ENCODE measurements at places on chromosomes 16 and 17.

DNA sequence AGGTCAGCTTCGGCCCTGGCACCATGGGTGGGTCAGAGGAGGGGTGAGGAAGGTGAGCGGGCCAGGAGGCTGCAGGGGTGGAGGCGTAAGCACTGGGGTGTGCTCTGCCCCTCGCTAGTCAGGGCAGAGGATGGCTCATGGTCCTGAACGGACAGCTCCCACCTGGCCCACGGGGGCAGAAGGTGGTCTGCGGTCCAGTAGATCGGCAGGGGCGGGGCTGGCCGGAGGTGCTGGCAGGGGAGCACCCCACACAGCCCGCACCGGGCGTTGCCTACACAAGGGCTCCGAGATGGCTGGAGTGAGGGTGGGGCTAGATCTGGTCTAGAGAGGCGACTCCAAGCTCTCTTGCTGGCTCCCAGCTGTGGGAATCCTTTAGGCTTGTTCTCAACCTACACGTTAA is 8.2 kb downstream of the NPTX1 start:
- no peak for DNase-seq

DNA sequence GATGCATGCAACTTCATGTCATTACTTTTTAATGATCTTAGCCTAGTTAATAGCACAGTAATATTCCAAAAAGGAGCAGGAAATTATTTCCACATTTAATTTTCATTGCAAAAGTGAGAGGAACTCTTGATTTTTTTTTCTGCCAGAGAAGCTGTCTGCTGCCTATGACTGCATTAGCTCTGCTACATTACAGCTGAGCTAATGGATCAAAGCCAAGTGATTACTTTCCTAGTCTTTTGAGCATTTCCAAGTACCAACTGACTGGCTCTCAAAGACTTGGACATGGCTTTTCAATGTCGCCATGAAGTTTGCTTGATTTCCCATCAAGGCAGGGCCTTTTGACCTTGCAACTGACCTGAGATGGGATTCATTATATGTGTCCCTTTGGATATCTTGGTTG is 356.6 kb upstream of the XYLT1 start:
- DNase-seq: no peak

GRCh38 chr16:22397464-22397863 is 23.0 kb upstream of the CDR2 start:
- DNase-seq: no peak

- no peak for DNase-seq
Measured at GRCh38 chr17:72587156-72587555, 466.3 kb downstream of the SOX9 start.

GRCh38 chr16:47141773-47142485 is 1.8 kb downstream of the NETO2 start:
- DNase-seq: no peak

- no peak for DNase-seq
Measured at GRCh38 chr16:59048876-59049275, 314.8 kb upstream of the GOT2 start.

GRCh38 chr17:29050176-29050575 is 7.2 kb downstream of the PIPOX start:
- DNase-seq: no peak

GRCh38 chr16:19284207-19284606 is 1.3 kb upstream of the CLEC19A start:
- no peak for DNase-seq

DNA sequence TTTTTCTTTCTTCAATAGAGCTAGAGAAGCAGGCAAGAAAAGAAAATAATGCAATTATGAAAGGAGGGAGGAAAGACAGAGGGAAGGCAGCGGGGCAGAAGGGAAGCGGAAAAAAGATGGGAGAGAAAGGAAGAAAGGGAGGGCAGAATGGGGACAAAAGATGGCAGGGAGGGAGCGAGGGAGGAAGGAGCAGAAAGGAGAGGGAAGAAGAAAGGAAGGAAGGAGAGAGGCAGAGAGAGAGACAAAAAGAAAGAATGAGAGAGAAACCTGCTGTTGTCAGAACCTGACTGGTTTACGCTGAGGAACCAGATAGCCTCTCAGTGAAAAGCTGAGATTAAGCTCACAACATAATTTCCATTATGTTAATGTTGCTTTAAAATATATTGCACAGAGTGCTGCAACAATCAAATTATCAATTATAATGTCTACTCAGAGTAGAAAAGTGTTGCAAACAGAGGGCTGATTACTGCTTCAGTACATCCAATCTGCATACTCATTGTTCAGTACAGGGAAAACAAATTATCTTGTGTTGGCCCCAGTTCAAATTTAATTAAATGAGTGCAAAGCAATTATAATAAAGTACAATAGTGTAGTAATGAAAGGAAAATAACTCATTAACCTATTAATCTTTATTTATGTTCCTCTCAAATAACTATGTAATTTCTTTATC is 32.0 kb upstream of the TOX3 start:
- no peak for DNase-seq

DNA sequence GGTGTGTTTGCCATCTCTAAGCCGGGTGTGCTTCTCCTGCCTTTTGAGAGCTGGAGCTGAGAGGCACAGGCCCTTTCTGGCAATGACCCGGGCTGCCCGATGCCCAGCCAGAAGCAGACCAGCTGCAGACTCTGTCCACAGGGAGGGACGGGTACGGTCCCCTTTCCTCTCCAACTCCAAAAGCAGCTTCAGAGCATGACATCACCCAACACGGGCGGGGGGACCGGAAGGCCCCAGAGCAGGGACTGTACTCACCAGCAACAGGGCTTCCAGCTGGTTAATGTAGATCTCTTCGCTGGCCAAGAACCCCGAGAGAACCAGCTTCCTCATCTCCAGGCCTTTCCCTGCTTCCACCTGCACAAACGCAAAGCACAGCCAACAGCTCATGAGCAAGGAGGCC is 79.4 kb downstream of the ABR start:
- no peak for DNase-seq

DNA sequence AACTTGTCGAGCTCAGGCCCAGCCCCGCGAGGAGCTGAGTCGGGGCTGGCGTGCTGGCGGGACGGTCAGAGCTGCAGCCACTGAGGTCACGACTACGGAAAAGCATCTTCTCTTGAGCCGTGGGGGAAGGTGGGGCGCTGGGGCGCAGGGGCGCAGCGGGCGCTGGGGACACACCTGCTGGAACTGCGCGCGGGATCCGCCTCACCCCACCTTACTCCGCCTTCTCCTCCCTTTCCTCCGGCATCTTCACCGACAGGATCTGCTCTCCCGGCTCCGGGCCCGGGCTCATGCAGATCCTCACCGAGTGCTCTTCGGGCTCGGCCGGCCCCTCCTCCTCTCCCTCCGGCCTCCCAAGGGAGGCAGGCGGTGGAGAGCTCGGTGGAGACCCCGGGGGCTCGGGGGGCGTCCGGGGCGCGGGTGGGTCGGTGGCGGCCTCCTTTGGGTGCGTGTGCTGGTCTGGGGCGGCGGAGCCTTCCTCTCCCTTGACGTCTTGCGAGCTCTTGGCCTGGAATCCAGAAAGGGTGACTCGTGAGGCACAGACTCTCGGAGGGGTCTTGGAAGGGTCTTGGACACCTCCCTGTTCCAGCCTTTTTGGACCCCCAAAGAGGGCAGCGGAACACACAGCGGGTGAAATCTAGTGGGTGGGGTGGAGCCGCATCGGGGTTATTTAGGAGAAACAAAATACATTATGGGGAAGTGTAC is 81.8 kb upstream of the KIFC3 start:
- DNase-seq: no peak

DNA sequence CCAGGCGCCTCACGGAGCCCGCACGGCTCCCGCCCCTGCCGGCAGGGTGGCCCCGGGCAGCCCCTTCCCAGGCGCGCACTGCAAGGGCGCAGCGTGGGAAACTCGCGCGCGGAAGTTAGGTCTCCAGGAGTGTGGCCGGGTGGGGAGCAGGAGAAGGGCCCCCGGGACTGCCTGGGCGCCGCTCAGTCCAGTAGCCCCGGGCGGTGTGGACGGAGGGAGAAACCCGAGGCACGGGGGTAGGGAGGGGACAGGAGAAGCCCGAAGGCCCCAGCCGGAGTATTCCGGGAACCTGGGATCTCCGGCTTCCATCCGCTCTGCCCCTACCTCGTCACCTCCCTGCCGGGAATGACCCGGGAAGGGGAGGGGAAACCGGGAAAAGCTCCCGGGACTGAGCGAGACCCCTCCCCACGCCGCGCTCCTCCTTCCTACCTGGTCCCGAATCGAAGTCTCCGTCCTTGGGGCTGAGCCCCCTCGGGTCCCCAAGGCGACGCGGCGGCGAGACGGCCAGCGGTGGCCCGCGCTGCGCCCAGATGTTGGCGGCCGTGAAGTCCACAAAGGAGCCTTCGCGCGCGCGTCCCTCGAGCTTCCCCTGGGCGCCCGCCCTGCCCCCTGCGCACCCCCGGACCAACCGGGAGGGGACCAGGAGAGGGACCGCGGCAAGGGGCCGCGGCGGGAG is 418 bp downstream of the SOCS3 start:
- DNase-seq: no peak

- DNase-seq: no peak
Measured at GRCh38 chr17:60695960-60696359, 18.3 kb downstream of the BCAS3 start.

DNA sequence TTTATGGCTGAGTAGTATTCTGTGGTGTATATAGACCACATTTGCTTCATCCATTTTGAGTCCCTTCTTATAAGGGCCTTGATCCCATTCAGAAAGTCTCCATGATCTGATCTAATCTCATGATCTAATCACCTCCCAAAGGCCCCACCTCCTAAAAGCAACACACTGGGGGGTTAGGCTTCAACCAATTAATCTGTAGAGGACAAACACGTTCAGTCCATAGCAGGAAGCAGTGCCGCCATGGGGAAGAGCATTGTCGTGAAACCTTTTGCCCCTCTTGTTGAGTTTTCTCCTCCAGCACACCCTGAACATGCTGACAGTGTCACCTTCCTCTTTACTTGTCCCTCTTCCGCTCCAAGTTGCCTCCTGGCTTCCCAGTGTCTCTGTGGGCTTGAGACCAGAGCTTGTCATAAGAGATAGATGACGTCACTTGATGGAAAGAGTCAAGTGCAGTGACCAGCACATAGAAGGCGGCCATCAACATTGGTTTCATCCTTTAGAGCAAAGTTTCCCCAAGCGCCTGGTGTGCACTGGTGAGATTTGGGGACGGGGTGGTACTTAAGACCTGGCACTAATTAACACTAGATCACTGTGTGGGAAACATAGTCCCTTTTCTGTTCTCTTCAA is 74.1 kb downstream of the PRKCB start:
- DNase-seq: no peak

- no peak for DNase-seq
Measured at GRCh38 chr17:32551186-32551955, 64.6 kb downstream of the CDK5R1 start.

- no peak for DNase-seq
Measured at GRCh38 chr16:50302472-50303005, 36.2 kb downstream of the ADCY7 start.

- DNase-seq: no peak
Measured at GRCh38 chr16:57500578-57501111, 14.4 kb upstream of the DOK4 start.

DNA sequence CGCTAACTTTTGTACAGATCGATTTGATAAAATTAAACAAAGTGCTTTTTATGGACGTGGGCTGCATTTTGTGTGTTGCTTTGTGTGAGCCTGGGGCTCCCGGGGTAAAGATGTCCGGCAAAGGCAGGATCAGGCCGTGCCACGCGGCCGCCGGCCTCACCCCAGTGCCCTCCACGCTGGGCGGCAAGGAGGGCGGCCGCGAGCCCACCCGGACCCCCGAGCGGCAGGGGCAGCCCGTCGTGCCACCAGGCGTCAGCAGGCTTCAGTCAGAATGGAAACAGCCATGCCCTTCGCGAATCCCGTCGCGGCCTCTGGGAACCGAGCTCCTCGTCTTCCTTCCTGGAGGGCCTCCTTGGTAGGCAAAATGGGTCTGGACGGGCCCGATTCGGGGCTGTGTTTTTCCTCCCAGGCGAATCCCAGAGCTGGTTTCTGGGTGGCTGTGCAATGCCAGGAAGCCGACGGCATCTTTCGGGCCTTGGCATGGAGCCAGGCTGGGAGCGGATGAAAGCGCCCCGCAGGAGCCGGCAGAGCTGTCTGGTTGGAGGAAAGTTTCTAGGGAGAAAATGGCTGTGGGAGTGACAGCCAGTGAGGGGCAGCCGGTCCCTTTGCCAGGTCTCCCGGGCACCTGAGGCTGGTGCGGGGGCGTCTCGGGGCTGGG is 5.5 kb downstream of the SOX8 start:
- DNase-seq: no peak

DNA sequence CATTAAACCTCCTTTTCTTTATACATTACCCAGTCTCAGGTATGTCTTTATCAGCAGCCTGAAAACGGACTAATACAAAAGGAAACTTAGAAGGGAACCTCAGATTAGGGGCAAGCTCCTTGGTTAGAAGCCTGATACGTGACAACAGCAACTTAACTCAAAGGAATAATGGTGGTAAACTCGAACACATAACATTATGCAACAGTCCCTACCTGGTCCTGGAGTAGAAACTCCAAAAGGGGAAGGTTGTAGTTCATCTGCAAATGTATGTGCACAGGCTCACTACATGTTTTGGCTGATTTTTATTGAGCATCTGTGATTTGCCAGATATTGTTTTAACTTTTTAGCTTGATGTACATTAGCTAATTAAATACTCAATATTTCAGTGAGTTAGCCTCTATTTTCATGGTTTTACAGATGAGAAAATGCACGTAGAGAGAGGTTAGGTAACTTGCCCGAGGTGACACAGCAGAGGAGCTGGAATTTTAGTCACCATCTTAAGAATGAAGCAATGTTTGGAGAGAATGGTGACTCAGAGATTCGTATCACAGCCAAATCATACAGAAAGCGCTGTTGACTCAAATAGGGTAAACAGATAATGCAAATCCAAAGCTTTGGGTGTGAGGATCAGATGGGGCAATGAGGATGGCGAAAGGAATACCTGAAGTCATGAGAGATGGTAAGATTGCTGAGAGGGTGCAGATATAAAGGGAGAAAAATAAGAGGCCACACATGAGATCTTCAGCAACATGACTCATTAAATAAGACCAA is 194.9 kb upstream of the RBFOX1 start:
- no peak for DNase-seq

DNA sequence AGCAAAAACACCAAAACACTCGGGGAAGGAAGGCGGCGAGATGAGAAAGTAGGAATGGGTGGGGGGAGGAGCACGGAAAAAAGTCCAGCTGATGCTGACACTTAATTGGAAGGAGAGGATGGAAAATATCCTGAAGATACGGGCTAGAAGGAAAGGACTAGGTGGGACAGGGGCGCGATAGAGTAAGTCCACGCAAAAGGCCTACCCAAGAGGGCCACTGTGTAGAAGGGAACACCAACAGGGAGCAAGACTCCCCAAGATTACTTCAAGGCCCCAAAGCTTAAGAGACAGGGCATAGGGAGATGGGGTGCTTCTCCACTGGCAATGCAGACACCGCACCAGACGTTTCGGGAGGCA is 736 bp downstream of the APPBP2 start:
- DNase-seq: no peak

GRCh38 chr16:87958632-87959031 is 7.4 kb downstream of the BANP start:
- no peak for DNase-seq

DNA sequence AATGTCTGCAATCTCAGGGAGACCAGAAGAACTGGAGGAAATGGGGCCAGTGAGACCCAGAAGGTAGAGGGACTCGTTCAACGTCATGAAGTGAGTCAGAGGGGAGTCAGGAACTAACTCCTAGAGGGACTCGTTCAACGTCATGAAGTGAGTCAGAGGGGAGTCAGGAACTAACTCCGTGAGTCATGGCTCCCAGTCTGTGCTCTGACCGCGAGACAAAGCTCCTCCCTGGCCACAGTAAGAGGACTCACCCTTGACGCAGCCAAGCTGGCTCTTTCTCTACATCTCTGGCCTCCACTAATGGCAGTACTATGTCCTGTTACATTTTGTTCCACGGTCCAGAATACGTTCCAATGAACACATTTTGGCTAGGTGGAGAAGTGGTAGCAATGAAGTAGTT is 902.5 kb downstream of the KCNJ2 start:
- DNase-seq: no peak
